Bone marrow (tissue), 2 donors: ENCODE measurements at places on chromosomes 2 and 18.
A peak's percentile ranks its signal among the peaks of the same experiment; 100 is the strongest.

- DNase-seq = no peak
Measured at GRCh38 chr2:241870081-241870541, 582 bp downstream of the RTP5 start.

DNA sequence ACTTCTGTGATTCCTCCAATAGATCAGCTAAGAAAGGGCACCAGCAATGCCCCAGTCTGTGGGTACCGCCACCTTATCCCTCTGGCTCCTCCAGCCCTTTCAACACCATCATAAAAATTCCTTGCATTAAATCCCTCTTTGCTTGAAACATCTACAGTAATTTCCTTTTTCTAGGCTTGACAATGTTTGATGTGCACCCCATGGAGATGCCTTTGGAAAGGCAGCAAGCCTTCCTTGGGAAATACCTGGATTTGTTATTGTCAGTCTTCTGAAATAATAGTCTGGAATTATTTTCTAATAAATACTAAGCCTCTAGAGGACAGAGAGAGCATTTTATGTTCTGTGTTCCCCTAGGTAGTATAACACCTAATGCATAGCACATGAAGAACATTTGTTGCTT is 46.1 kb downstream of the NCKAP5 start:
- no peak for DNase-seq

DNA sequence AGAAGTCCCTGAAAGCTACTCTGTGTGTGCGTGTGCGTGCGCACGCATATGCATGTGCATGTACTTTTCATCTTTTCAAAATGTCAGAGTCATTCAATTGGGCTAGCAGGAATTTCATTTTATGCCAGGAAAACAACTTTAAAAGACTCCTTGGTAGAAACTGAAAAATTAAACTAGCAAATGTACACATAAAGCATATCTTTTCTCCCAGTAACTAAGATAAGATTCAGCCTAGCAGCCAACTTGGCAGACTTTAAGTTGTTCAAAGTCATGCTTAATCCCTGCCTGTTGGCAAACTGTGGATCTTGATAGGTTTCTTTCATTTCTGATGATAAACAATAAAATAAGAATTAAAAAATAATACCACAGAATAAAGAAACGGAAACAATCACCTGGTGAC is 1129.1 kb downstream of the LRP1B start:
- no peak for DNase-seq

- no peak for DNase-seq
Measured at GRCh38 chr2:209501579-209501978, 77.7 kb downstream of the MAP2 start.

DNA sequence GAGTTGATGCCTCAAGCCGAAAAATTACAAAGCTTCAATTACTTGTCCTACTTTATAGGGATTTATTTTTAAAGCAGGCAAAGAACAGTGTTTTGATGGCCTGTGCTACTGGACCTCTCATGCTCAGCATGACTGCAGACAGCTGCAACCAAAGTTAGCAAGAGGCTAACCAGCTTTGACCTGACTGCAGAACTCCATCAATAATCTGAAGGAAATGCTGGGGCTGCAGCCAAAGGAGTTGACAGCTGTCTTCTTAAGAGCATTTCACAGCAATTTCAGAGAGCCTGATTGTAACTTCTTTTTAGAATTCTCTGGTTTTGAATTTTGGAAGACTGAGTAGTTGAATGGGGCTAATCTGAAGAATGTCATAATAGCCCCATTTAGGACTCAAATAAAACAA is 46.5 kb upstream of the SESTD1 start:
- no peak for DNase-seq

DNA sequence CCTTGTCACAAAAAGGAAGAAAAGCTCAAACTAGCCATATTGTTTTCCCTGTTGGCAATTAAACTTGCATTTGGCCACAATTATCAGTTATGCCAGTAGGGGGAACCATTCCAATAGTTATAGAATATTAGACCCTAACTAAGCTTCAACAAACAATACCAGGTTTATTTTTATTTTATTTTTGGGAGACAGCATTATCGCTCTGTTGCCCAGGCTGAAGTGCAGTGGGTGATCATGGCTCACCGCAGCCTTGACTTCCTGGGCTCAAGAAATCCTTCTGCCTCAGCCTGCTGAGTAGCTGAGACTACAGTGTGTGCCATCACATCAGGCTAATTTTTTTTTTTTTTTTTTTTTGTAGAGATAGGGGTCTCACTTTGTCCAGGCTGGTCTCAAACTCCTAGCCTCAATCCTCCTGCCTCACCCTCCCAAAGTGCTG is 102.1 kb downstream of the ATAD2B start:
- no peak for DNase-seq

DNA sequence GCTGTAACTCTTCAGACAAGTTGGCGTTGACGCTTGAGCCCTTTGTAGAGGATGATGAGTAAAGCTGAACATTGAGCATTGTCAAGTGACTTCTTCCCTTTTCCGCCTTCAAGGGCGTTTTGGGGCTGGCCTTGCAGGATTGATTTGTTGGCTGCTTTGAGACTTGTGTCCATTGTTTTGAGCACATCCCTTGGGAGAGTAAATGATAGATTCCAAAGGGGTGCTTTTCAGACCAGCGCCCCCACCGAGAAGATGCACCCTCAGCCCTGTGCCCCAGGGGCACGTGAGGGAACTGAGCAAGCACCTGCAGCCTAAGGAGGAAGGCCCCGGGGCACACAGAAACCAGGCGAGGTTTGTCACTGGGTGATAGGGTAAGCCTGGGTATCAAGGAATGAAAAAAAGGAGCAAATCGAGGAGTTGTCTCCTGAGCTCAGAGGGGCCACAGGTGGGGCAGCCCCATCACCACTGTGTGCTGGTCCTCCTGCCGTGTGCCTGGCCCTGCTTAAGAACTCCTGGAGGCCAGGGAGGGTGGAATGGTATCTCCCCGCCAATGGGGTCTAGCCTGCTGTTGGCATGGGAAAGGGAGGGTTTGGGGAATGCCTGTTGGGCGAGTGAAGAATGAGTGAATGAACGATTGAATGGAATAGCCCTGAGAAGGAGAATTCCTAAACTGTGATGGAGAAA is 64.0 kb downstream of the RAB31 start:
- no peak for DNase-seq

- no peak for DNase-seq
Measured at GRCh38 chr2:55163274-55163721, 68.8 kb downstream of the CLHC1 start.

- no peak for DNase-seq
Measured at GRCh38 chr2:182897137-182897536, 30.7 kb upstream of the FRZB start.

- DNase-seq = no peak
Measured at GRCh38 chr2:98985905-98986666, 50.1 kb upstream of the CRACDL start.

GRCh38 chr2:8158711-8159110 is 523.1 kb upstream of the ID2 start:
- no peak for DNase-seq

GRCh38 chr18:49638209-49638785 is 76.4 kb downstream of the LIPG start:
- no peak for DNase-seq

DNA sequence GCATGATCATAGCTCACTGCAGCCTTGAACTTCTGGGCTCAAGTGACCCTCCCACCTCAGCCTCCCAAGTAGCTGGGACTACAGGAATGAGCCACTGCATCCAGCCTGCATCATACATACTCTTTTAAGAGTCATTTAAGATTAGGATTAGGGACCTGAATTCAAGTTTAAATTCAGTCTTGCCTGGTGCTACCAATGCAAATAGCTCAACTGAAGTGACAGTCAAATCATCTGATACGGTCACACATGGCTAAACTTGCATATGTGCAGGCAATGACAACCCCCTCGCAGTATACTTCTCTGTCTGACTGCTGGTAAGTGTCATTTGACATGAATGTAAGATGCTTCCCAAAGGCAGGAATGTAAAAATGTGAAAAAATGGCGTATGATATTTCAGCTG is 31.8 kb upstream of the TMEM131 start:
- no peak for DNase-seq

- no peak for DNase-seq
Measured at GRCh38 chr2:151922845-151923666, 94.8 kb upstream of the ARL5A start.

DNA sequence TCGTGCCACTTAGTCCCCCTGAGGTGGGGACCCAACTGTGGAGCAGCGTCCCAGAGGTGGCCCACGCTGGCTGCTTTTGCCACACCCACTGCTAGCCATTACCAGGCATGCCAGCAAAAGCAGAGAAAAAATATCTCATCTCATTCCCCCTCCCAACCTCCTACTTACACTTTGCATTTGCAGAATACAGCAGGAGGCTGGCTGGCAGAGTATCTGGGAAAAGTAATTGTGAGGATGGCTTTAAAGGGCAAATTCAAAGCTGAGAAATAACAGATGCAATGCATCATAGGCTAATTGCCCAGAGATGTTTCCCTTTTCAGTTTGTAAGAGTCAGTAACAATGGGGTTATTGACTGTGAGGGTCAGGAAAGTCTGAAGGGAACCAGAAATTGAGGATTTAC is 438.1 kb upstream of the DSEL start:
- DNase-seq = no peak

- DNase-seq = no peak
Measured at GRCh38 chr18:13265008-13265910, 46.7 kb downstream of the LDLRAD4 start.

- DNase-seq = no peak
Measured at GRCh38 chr2:230749111-230749510, 36.5 kb downstream of the CAB39 start.

DNA sequence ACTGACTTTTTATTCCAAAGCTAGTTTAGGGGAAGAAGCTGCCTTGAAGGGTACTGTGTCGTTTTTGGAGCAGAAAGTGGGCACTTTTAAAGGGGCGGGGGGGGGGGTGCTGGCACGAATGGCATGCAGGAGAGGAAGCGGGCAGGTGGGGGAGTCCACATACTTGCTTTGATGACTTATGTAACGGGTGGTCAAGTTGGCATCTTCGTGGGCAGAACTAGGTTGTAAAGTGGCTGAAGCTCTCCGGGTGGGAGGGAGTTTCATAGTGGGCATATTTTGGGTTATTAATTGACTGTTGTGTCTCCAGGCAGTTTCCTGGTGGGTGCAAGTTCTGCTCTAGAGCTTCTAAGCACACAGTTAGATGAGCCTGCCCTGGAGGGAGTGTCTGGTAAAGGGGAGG is 19.9 kb downstream of the PCARE start:
- DNase-seq = no peak

DNA sequence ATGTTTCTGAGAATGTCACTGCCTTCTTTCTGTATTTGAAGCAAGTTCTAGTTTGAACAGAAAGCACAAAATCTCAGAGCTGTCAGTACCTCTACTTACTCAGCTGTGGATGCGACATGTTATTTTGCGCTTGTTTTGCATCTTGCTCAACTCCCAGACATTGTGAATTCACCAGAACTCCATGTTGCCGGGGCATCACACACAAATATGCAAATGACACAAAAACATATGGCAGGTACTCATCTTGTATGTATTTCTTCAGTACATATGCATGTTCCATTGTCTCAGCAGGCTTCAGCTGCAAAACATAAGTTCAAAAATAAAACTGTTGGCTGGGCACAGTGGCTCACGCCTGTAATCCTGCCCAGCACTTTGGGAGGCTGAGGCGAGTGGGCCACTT is 30.8 kb downstream of the ADCY3 start:
- no peak for DNase-seq

- no peak for DNase-seq
Measured at GRCh38 chr2:71720596-71721361, 267.4 kb downstream of the DYSF start.

DNA sequence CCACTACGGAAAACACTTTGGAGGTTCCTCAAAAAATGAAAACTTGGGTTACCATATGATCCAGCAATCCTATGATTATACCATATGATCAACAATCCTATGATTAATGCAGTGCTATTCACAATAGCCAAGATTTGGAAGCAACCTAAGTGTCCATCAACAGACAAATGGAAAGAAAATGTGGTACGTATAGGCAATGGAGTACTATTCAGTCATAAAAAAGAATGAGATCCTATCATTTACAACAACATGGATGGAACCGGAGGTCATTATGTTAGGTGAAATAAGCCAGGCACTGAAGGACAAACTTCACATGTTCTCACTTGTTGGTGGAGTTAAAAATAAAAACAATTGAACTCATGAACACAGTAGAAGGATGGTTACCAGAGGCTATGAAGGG is 27.6 kb downstream of the CLHC1 start:
- DNase-seq = no peak

DNA sequence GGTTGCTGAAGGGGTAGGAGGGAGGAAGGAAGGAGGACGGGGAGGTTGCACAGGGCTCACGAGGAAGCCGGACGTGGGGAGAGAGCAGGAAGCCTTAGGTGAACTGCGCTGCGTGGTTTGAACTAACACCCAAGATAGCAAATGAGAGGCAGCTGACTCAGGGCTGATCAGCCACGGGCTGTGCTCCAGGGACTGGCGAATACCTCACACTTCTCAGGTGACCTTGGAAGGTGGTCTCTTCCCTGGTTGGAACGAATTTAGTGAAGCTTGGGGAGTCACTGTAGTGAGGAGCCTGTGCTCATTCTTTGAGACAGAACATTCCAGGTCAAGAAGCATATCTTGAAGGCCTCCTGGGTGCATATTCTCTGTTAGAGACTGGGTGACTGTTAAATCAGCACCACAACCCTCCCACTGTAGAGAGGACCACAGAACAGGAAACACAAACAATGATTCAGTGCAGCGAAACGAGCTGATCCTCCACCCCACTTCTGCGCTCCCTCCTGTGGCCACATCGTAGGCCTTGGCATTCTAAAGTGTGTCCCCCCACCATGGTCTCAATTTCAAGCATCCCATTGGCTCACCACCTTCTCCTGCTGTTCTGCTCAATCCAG is 33.8 kb downstream of the TOGARAM2 start:
- DNase-seq = peak; percentile 81

- DNase-seq = no peak
Measured at GRCh38 chr2:173676647-173677046, 288.5 kb downstream of the SP3 start.

- DNase-seq = no peak
Measured at GRCh38 chr2:236057375-236057774, 110.8 kb downstream of the GBX2 start.

- no peak for DNase-seq
Measured at GRCh38 chr2:38266382-38267061, 110.6 kb downstream of the ATL2 start.

GRCh38 chr2:57720728-57721627 is 325.6 kb upstream of the VRK2 start:
- DNase-seq = peak; percentile 37

DNA sequence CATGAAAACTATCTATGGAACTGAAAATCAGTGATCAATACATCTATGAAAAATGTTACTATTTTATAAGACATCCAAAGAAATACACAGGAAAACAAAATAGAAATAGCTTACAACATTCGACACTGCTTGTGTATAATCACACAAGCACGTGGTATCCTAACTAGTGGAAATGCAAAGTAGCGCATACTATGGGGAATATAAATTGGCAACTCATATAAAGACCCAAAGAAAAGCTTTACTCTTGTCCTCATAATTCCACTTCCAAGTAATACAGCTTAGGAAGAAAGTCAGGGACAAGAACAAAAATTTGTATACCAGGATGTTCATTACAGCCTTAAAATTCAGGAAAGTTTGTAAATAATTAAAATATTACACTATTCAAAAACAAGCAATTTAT is 384.6 kb downstream of the NRXN1 start:
- no peak for DNase-seq

- no peak for DNase-seq
Measured at GRCh38 chr2:148554459-148555247, 89.9 kb upstream of the EPC2 start.

- no peak for DNase-seq
Measured at GRCh38 chr18:43751835-43752234, 474.5 kb upstream of the SYT4 start.

- DNase-seq = no peak
Measured at GRCh38 chr2:65071499-65072180, 15.4 kb downstream of the CEP68 start.
